ENCODE measurements at places on chromosomes 11 and 22. TPM values are rescaled to one million over a fixed set of nuclear protein-coding genes. Genes with fewer than 3 reads are reported as not detected.

Gene APOBEC3H
- total RNA-seq = 0.26 TPM

Gene OR4A47
- total RNA-seq = not detected

Gene GRAP2
- not detected for total RNA-seq

- no peak for DNase-seq
These were observed 52.0 kb downstream of the AMBRA1 start for GRCh38 chr11:46541593-46542371.

DNA sequence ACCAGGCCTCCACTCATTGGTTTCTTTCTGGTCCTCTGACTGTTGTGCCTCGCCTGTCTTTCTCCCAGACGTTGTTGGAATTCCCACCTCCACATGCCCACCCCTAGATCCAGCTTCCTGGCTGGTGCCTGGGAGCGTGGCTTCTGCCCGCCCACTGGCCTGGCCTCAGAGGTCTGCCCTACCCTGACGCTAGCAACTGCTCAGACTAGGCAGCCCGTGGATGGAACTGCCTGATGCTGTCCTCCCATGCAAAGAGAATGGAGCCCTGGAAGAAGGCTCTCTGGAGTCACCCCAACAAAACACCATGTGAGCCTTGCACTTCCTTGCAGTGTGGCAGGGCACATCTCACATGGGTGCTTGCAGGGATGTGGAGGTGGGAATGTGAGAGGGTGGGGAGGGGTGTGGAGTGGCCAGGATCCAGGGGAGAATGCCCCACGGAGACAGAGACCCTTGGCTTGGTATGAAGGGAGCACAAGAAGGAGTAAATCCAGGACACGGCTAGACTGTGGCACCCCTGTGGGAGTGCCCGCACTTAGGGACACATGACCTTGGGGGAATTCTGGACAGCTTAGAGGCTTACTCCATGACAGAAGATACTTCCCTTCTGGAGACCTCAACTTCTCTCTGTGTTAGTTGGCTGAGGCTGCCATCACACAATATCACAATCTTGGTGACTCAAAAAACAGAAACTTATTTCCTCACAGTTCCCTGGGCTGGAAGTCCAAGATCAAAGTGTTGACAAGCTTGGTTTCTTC is 22.5 kb upstream of the ADA2 start:
- DNase-seq = no peak

- DNase-seq = peak; percentile 78
These were observed 7.8 kb downstream of the RPS6KA4 start for GRCh38 chr11:64366751-64367150.

GRCh38 chr11:63567044-63567840 is 4.1 kb upstream of the PLAAT2 start:
- peak; percentile 99 for DNase-seq

Measured in bronchial epithelial cell (primary cell).